ENCODE measurements at places on chromosomes 4 and X.
A peak's percentile ranks its signal among the peaks of the same experiment; 100 is the strongest.

DNA sequence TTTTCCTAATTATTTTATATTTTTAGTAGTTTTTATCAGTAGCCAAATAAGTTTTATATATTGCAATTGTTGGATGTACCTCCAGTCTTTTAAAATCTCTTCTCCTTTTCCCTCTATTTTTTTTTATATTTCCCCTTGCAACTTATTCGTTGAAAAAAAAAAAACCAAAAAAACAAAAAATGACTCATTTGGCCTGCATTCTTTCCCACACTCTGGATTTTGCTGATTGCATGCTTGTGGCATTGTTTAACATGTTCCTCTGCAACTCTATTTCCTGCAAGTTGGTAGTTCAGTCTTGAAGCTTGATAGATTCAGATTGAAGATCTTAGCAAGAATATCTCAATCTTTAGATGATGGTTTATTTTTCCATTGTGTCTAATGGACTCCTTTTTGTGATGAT lies 260.6 kb upstream of the BOD1L1 start:
- DNase-seq = no peak

DNA sequence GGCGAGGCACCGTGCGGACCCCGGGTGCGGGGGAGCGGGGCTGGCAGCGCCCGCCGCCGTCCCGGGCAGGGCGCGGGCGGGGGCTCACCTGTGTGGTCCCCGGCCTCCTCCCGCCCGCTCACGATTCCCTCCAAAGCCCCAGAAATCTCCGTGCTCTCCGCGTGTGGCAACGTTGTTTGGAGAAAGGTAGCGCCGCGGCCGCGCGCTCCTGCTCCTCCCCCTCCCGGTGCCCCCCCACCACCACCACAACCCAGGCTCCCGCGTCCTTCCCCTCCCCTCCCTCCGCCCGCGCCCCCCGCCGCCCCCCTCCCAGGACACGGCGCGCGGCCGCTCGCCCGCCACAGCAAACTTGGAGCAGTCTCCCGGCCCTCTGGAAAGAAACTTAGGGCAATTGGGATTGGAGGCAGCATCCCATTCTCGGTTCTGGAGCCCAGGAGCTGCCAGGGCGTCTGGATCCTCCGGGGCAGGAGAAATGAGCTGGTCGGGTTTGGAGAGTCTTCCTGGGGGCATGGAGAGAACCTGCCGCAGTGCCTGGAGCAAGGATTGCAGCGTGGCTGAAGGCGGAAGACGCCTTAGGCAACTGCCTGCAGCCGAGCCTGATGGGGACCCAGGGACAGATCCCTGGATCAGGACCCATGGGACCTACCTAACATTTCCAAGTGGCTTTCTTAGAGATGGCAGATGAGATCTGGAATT lies 855 bp downstream of the KLF3 start:
- peak; percentile 43 for DNase-seq

- DNase-seq = no peak
Measured at GRCh38 chrX:154548028-154548316, 552 bp downstream of the IKBKG start.

- no peak for DNase-seq
Measured at GRCh38 chrX:133085785-133086184, 11.1 kb downstream of the USP26 start.

DNA sequence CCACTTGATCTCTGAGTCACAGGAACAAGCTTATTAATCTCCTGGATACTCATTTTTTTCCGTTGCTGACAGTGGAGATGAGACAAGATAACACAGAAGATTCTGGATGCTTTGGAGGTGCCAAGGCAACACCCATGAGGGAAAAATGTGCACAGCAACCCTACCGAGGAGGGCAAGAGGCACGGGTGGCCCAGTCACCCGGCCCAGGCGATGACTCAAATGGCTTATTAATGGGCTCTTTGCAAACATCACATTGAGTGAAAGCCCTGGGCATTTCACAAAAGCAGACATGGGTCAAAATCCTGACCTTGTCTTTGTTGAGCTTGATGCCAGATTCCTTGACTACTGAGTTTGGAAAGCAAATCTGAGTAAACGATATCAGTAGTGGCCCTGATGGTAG lies 315.1 kb downstream of the STK32B start:
- no peak for DNase-seq

- DNase-seq = no peak
Measured at GRCh38 chr4:66647926-66648325, 897.4 kb downstream of the CENPC start.

GRCh38 chrX:17030092-17030491 lies 83.6 kb downstream of the REPS2 start:
- no peak for DNase-seq

GRCh38 chr4:155025762-155026457 lies 182.5 kb upstream of the NPY2R start:
- DNase-seq = peak; percentile 15

GRCh38 chr4:77012726-77013125 lies 63.1 kb downstream of the CCNI start:
- DNase-seq = no peak

DNA sequence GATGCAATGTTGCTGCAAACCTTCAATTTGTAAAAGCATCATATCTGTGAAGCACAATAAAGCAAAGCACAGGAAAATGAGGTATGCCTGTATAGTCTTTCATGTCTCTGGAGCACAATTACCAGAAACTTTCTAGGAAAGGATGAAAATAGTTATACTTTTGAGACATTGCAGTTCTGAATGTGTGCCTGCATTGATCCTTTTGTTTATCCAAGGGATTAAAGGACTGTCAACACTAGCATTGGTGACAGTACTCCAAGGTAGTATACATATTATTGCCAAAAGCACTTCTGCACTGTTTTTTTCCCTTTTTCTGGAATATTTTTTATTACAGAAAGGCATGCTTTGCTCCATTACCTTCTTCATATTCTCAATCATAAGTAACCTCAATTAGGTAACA lies 476.0 kb downstream of the GABRG1 start:
- no peak for DNase-seq

DNA sequence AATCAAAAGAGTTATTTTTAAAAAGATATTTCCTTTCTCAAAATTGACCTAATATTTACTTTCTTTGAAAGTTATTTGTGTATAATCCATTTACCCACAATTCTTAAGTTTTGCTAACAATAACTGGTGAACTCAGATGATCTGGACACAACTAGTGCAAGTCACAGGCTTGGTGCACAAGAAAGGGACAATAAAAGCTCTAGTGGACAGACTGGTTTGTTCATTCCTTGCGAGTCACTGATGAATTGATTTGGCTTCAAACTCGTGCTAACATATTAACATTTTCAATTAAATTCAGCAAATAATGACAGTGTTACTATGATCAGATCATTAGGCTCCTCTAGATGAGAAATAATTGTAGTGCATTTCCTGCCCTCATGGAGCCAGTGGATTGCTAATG lies 169.2 kb downstream of the BMPR1B start:
- no peak for DNase-seq

GRCh38 chr4:70315928-70316327 lies 18.9 kb upstream of the CABS1 start:
- no peak for DNase-seq

DNA sequence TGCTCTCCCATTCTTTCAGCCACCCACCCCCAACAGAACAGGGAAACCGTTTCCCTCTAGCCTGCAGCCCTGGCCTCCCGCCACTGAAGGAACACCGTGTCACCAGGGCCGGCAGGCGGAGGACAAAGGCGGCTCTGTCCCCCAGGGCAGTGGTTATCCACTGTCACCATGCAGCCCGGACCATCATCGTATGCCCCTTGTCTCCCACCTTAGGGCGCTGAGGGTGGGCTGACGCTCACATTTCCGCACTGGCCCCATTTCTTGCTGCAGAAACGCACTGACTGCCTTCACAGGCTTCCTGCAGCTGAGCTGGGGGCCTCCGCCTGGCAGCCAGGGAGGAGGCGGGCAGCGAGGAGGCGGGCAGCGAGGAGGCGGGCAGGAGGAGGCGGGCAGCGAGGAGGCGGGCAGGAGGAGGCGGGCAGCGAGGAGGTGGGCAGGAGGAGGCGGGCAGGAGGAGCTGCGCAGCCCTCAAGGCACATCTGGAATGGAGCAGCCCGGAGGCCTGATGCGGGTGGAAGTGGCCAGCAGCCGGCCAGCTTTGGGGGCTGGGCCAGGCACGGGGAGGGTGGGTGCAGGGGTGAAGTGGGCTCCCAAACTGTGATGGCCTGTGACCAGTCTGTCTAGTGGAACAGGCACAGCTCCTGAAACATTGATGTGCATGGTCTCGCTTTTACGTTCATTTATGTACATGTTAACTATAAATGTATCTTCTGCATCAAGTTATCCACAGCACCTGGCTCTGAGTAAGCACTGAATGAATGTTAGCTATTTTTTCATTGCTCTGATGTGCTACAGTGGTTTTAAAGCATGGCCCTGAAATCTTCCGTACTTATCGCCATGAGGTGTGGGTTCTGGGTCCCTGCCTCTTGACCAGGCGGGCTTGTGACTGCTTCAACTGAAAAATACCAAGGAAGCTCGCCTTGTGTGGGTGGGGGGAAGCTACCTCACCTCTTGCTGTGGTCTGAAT lies 20.6 kb upstream of the KIAA0232 start:
- no peak for DNase-seq

DNA sequence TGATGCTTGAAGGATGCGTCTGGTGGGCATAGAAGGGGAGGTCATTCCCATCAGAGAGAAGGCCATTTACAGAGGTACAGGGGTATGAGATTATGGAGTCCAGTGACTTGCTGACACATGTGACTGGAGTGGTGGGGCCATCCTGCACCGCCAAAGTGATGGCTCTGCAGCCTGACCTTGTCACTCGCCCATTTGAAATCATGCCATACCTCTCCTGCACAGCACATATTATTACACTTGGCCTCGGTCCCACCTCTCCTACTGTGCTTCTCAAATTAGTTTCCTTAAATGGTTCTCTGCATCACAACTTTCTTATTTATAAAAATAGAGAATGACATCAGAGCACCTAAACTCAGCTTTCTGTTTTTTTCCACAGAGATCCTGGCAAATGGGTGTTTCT lies 60.7 kb upstream of the HAND2 start:
- no peak for DNase-seq

GRCh38 chr4:139278485-139278884 lies 1.5 kb downstream of the MGARP start:
- no peak for DNase-seq

DNA sequence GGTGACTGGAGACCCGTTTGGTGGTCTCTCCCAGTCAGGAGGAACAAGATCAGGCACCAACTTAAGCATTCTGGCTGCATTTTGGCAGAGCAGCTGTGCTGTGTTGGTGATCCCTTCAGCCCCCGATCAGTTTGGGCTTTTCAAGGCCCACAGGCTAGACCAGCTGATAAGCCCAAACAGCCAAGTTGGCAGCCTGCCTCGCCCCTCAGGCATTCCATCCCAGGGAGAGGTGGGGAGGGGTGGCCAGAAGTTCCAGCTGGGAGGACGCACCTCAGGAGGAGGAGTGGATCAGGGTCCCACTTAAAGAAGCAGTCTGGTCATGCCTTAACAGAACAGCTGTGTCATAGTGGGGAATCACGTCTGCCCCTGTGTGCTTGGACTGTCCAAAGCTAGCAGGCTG lies 105.8 kb downstream of the CHIC1 start:
- no peak for DNase-seq

DNA sequence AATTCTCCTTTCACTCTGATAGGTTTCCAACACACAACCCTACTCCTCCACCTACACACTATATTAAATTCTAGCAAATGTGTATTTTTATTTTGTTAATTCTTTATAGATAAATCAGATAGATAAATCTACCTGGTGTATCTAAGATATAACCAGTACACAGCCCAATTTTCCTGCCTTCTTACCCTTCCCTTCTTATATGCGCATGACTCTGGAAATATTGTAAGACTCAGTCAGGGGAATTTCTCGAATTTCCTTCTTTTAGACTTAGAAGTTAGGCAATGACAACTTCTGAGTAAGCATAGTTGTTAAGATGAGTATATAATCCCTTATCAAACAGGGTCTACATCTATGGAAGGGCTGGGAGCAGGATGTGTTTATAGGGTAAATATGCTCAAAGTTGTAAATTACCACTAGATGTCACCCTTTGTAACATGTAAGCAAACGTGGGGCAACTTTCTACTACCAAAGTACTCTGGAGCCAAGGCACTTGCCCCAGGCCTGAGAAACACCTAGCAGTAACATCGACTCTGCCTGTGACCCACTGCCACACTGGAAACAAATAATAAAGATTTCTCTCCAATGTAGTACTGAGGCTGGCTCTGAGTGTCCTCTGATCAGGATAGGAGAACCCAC lies 444.7 kb downstream of the IQCM start:
- DNase-seq = no peak

DNA sequence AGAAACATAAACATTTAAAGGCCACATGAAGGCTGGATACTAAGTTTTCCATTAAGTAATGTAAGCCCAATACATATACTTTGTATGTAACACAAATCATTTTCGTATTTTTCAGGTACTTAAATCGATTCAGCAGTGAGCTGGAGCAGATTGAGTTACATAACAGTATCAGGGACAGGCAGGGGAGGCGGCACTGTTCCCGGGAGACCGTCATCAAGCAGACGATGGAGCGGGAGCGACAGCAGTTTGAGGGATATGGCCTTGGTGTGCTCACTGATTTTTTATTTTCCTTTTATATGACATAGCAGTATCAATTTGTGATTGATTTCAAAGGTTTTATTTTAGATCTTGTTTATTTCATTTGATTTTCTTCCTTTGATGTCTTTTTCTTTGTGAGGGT lies 20.7 kb downstream of the TMA16 start:
- DNase-seq = no peak

DNA sequence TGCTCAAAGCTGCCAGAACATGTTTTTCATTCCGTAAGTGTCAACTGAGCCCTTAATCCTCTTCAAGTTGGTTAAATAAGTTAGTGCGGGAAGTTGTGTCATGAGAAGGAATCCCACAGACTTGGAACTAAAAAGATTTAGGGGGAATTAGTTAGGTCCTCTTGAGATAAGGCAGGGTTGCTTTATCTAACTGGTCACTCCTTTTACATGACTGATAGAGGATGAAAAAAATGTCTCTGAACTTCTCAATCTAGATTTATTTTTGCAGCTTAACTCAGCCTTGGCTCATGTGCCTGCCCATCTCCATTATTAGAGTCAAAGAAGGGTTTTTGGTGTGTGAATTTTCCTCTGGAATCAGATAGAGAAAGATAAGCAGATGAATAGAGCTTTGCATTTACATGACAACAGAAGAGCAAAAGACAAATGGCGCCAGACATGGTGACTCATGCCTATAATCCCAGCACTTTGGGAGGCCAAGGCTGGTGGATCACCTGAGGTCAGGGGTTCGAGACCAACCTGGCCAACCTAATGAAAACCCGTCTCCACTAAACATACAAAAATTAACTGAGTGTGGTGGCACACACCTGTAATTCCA lies 882.9 kb downstream of the RPA4 start:
- DNase-seq = no peak

GRCh38 chrX:54357414-54358377 lies at the start of gene WNK3:
Gene WNK3, minus strand, starts transcription at chrX:54358046.
- peak; percentile 36 for DNase-seq

DNA sequence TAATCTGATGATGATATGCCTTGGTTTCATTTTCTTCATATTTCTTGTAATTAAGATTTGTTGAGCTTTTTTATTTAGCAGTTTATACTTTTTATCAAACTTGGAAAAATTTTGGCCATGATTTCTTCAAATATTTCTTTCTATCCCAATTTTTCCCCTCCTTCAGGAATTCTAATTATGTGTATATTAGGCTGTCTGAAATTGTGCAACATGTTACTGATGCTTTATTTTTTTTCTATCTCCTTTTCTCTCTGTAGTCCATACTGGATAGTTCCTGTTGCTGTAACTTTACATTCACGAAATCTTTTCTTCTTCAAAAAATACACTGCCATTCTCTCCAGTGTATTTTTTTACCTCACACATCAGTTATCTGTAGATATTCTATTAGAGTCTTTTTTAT lies 10.8 kb downstream of the THAP6 start:
- DNase-seq = no peak

Data from activated naive CD8-positive, alpha-beta T cell treated with anti-CD3 and anti-CD28 coated beads, Interleukin-2, amount 50 U/mL, for 24 hours (primary cell).